Left cardiac atrium (tissue), 4 donors: ENCODE measurements at places on chromosomes 5 and 9. TPM values are rescaled to one million over a fixed set of nuclear protein-coding genes. Genes with fewer than 3 reads are reported as not detected.

DNA sequence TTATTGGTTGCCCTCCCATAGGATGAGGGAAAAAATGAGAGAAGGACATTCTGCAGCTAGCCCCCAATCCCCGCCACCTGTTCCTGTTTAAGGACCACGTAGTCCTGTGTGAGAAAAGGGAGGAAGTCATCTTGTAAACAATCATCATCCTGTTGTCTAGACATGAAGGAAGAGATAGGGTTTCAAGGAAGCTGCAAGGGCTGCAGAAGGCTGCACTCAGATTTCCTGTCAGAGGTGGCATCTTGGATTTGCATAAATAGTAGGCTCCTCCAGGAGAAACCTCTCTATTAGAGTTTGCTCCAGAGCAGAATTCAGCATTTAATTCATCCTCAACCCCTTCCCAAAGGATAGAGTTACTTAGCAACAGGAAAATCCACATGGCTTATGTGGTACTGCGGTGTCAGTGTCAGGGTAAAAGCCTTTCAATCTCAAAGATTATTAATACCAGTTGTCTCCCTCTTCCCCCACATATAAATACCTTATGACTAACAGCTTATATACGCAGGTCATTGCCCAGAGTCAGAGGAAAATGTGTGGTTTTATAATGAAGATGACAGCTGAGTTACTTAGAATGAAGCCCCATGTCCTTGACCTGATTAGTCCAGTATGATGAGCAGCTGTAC lies 4.6 kb upstream of the DNAJC18 start:
- no peak for DNase-seq

- no peak for DNase-seq
Measured at GRCh38 chr5:64323591-64323990, 157.9 kb downstream of the RNF180 start.

Gene HK3
- 9.2 TPM for total RNA-seq

- DNase-seq, result no peak
Measured at GRCh38 chr9:121690316-121690715, 38.9 kb downstream of the DAB2IP start.

DNA sequence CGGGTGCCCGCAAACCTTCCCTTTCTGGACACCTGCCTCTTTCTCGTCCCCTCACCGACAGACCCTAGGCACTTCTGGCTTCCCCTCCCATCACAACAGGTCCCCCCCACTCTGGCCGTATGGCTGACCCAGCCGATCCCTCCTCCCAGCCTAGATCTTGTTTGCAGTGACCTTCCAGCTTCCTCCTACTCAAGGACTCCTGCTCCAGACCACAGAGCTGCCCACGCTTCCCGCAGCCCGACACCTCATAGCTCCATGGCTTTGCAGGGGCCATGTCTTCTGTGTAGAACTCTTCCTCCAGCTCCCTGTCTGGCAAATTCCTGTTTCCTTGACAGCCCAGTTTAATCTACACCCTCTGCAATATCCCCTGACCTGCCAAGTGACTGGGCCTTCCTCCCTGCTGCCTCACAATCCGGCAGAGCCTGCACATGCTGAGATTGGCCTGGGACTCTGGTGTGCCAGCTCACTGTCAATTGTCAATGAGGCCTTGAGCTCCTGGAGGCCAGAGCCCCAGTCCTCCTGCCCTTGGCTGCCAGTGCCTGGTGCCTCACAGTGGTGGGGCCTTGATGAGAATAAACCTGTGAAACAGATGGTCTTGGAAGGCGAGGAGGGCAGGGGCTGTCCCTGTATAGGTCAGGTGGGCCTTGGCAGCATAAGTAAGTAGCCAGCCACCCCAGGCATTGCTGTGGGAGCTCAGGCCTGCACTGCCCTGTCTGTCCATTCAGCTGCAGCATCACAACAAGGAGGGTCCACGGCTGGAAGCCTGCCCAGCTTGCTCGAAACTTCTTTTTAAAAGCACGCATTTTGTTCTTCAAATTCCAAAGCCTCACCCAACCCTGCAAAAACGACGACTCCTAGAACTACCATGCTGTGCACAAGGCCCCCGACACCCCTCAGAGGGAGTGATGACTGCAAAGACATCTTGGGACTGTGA lies 50.5 kb downstream of the GADD45G start:
- no peak for DNase-seq

Gene LCN10
- 20.1 TPM for total RNA-seq

Gene SLC25A51
- total RNA-seq, result 30.2 TPM

Gene PPP3R2
- total RNA-seq, result not detected

DNA sequence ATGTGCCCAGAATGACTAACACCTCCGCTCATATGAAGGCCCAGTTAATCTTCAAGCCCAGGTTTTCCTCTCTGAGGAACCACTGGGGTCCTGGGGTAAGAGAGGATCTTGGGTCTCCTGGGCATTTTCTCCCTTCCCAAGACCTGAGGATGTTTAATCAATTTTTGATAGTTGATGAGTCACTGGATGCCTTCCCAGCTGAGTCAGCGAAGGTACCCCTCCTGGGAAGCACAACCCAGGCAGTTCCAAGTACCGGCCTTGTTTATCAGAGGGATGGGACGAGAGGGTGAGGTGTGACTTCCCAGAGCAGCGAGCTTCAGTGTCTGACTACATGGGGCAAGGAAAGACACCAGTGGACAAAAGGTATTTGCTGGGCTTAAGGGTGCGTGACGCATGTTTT lies 119.6 kb upstream of the IL12B start:
- no peak for DNase-seq

Gene SUSD3
- total RNA-seq, result 2.4 TPM

- peak; percentile 12 for DNase-seq
Measured at GRCh38 chr5:166441-167372, 24.6 kb upstream of the LRRC14B start.

DNA sequence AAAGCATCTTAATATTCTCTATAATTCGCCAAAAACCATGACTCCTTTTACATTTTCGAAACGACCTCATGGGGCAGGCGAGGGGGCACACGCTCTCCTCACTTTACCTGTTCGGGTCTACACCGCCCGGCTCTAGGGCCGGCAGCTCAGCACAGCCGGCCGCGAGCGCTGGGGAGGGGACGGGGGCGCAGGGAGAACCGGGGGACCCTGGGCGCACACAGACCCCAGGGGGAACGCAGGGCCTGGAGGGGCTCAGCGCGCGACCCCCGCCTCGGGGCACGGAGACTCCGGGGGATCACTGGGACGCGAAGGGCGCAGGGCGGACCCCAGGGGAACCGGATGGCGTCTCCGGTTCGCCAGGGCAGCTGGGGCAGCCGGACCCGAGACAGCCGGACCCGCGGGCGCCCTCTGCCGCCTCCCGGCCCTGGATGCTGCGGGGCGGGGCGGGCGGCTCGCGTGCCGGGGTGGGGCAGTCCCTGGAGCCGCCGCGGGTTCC lies at the start of gene AHRR:
TSS of gene AHRR (plus strand) at position 485 of the 496 bp plus-strand sequence. CDS start 22,189 bp downstream, outside the sequence.
- DNase-seq, result peak; percentile 69

Gene ARSB
- total RNA-seq, result 10.6 TPM

DNA sequence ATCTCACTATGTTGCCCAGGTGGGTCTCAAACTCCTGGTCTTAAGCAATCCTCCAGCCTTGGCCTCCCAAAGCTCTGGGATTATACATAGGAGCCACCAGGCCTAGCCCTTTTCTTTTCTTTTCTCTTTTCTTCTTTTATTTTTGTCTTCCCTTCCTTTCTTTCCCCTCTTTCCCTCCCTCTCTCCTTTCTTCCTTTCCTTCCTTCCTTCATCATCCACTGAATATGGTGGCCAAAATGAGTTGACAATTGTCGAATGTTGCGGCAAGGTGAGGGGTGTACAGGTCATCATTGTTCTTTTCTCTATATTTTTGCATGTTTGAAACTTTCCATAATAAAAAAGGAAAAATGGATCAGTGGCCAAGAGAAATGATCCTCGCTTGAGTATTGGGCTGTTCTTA lies 32.1 kb upstream of the BASP1 start:
- DNase-seq, result no peak

Gene TSLP
- 1.5 TPM for total RNA-seq

- DNase-seq, result no peak
Measured at GRCh38 chr5:55222985-55223811, 3.9 kb downstream of the MCIDAS start.

DNA sequence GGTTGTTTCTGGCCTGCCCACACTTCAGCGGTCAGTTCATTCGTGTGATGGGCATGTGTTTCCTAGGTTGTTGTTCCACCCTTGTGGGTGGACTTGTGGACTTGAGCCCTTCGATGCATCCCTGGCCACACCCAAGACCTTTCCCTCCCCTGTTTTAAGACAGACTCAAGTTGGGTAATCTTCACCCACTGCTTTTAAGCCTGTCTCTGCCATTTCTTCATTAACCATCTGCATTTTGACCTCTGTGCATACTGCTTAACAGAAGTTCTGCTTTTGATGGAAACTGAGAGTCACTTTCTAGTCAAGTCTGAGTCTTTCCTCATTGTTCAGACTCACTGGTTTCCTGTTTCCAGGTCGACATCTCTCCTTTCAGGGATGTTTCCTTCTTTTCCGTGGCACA lies 233.7 kb downstream of the ARHGEF28 start:
- no peak for DNase-seq

Gene CNTNAP3
- total RNA-seq, result 16.4 TPM

DNA sequence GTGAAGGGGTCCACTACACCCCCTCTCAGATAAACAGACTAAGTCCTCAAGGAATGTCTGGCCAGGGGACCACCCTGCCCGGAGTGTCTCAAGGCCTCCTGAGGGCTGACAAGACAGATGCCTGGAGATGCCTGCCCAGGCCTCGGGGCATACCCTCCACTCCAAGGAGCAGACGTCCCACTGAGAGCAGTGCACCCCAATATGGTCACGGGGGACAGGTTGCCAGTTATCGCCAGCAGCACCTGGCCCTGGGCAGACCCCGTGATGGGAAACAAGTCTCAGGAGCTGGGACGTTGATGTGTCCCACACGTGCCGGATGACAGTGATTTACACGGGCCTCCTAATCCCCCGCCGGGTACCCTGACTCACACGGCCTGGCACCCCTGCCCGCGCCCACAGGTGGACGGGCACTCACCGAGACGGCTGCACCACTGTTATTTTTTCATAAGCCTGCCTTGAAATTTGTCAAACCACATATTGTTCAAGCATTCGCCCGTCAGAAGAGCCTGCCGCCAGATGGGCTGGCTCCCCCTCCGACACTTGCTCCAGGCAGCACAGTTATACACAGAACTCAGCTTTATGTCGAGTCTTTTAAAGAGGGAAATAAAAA lies 43.9 kb downstream of the BARX1 start:
- DNase-seq, result peak; percentile 0

DNA sequence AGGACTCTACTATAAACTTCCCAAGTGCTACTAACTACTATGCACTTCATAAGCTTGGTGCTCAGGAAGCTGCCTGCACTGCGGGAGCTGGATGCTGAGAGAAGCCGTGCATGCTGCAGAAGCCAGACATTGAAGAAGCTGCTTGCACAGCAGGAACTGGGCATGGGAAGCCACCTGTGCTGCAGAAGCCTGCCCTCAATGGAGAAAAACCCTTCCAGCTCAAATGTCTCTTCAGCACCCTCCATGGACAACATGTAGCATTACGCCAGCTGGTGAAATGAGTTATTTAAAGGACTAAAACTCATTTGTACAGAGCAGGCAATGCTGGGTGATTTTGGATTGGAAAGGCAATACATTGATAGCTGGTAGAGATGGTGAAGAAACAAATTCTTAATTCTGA lies 247.2 kb downstream of the KIF4B start:
- DNase-seq, result no peak

Gene ARHGAP26
- 50.2 TPM for total RNA-seq

Gene ITK
- total RNA-seq, result 1.6 TPM

Gene PCDHB15
- 4.5 TPM for total RNA-seq

GRCh38 chr5:87437724-87438123 lies 25.0 kb upstream of the CCNH start:
- DNase-seq, result no peak

GRCh38 chr5:6766604-6767093 lies 53.4 kb downstream of the TENT4A start:
- peak; percentile 86 for DNase-seq

GRCh38 chr9:129224618-129225489 lies 46.8 kb upstream of the IER5L start:
- DNase-seq, result no peak

- no peak for DNase-seq
Measured at GRCh38 chr5:171242521-171242920, 66.5 kb upstream of the TLX3 start.

GRCh38 chr5:43192558-43193180 lies 644 bp downstream of the NIM1K start:
- peak; percentile 51 for DNase-seq

DNA sequence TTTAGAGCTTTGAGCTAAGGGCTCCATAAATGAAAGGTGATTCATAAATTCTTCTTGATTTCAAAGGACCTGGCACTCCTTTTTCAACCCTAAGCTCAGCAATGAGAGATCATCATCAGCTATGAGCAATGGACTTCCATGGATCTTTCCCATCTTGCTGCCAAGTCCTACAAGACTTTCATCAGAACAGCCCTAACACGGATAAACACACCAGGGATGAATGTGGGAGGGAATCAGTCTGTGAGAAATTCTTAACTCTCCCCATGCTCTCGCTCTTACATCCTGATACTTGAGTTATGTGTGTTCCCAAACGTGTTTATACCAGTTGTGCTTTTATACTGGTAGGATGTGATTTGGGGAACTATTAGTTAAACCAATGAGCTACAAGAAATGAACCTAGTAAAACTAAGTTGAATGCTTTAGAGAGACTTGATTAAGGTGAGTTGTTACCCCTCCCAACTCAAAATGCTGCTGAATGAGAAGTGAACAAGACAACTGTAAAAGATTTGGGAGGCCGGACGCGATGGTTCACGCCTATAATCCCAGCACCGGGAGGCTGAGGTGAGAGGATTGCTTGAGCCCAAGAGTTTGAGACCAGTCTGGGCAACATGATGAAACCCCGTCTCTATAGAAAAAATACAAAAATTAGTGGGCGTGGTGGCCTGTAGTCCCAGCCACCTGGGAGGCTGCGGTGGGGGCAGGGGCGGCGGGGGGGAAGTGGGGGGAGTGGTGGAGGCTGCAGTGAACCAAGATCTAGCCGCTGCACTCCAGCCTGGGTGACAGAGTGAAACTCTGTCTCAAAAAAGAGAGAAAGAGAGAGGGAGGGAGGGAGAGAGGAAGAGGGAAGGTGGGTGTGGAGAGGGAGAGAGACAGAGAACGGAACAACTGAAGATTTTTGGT lies 5.2 kb upstream of the RPL26L1 start:
- DNase-seq, result no peak

- DNase-seq, result no peak
Measured at GRCh38 chr9:90965226-90966030, 163.8 kb downstream of the SYK start.

DNA sequence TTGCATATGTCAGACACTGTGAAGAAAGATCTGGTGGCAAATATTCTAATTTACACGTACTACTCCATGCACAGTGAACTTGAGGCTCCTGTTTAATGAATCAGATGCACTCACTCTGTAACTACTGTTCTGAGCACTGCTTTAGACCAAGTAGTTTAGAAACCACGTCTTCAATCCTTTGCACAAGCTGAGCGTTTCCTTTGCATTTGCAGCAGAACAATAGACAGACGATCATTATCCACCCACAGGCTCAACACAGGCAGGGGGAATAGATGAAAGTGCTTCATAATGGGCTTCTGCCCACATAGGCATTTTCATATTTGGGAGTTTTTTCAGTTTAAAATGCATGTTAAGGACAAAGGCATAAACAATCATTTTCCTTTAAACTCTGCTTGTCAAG lies 423.3 kb upstream of the ADAMTS16 start:
- DNase-seq, result no peak

- peak; percentile 31 for DNase-seq
Measured at GRCh38 chr9:34628656-34629490, at the start of gene ARID3C. ARID3C (minus strand) TSS chr9:34629066; CDS start chr9:34628014, 1,052 bp downstream.

Gene ADGRD2
- not detected for total RNA-seq

- DNase-seq, result no peak
Measured at GRCh38 chr5:146753641-146754040, 124.9 kb downstream of the PPP2R2B start.
